Ascending aorta (tissue), 2 donors: ENCODE measurements at places on chromosomes 6 and 20. TPM values are rescaled to one million over a fixed set of nuclear protein-coding genes. Genes with fewer than 3 reads are reported as not detected.

DNA sequence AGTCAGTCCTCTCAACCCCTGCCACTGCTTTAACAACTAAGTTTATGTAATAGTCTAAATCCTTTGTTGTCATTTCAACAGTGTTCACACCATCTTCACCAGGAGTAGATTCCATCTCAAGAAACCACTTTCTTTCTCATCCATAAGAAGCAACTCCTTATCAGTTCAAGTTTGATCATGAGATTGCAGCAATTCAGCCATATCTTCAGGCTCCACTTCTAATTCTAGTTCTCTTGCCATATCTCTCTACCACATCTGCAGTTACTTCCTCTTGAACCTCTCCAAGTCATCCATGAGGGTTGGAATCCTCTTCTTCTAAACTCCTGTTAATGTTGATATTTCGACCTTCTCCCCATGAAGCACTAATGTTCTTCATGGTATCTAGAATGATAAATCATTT lies 57.9 kb upstream of the FOXO3 start:
- H3K27ac ChIP-seq: no peak overlapping the region
- H3K27me3 ChIP-seq: no peaks in the 10 kb centered on the region
- DNase-seq: no peak
- no peaks in the 10 kb centered on the region for H3K4me1 ChIP-seq

Gene DYNLRB1
- total RNA-seq: 148 TPM

DNA sequence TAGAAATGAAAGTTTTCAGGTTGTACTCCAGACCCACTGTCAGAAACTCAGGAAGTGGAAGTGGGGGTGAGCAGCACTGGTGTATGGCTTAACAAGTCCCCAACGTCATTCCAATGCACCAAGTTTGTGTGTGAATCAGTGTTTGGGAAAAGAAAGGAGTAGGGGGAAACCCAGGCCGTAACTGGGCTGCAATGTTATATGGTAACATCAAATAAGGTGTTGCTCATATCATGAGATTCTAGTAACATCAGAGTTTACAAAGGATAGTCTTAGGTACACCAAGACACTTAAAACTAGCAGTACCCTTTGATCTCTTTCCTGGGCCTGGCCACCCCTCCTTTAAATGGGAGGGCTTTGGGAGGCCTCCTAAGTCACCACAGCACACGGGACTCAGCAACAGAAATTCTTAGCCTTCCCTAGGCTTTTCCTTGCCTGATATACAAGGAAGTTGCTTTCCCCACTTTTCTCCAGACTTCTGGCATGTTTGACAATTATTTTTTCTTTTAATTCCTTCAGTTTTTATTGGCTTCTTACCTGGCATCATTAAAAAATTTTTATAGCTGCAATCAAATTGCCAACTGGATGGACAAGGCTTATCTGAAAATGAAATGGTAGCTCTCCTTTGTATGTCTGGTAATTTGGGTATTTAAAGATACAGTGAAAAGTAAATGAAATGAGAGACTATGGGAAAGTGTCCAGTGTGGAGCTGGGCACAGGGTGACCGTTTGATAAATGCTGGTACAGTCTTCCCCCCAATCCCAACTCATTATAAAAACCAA lies 15.1 kb downstream of the E2F3 start:
- no peaks in the 10 kb centered on the region for H3K27me3 ChIP-seq
- no peak overlapping the region for H3K4me3 ChIP-seq
- no peaks in the 10 kb centered on the region for H3K36me3 ChIP-seq
- no peak for DNase-seq
- peaks cover 2% of the 10 kb centered on the region for H3K4me1 ChIP-seq

GRCh38 chr6:162123797-162124196 lies 603.8 kb downstream of the PRKN start:
- no peak overlapping the region for H3K27ac ChIP-seq
- no peaks in the 10 kb centered on the region for H3K27me3 ChIP-seq
- H3K36me3 ChIP-seq: no peaks in the 10 kb centered on the region
- no peak overlapping the region for H3K4me3 ChIP-seq

Gene DEFB110
- total RNA-seq: not detected

Gene KHDRBS2
- total RNA-seq: not detected

GRCh38 chr6:130132286-130132701 lies 90.5 kb downstream of the SAMD3 start:
- no peak for DNase-seq
- no peak overlapping the region for H3K27ac ChIP-seq
- no peaks in the 10 kb centered on the region for H3K27me3 ChIP-seq
- no peaks in the 10 kb centered on the region for H3K4me1 ChIP-seq
- H3K4me3 ChIP-seq: no peak overlapping the region
- H3K36me3 ChIP-seq: peaks cover 17% of the 10 kb centered on the region

Gene BTN2A1
- total RNA-seq: 8.3 TPM
